ENCODE measurements at places on chromosomes 6 and 20. TPM values are rescaled to one million over a fixed set of nuclear protein-coding genes. Genes with fewer than 3 reads are reported as not detected.

DNA sequence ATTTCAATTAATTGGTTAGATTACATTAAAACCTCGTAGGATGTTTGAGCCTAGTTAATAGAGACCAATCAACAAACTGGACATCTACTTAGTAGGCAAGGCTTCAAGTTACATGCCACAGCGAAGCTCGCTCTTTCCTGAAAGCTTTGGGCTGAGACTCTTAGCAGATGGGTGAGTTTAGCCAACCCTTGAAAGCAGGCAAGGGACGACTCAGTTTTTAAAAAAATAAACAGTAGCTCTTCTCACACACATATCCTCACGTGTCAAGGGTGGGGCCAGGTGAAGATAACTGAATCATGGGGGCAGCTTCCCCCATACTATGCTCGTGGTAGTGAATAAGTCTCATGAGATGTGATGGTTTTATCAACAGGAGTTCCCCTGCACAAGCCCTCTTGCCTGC is 775 bp downstream of the MTFR2 start:
- no peak overlapping the region for H3K4me3 ChIP-seq
- no peaks in the 10 kb centered on the region for H3K4me1 ChIP-seq
- no peak for DNase-seq
- H3K36me3 ChIP-seq = no peaks in the 10 kb centered on the region

DNA sequence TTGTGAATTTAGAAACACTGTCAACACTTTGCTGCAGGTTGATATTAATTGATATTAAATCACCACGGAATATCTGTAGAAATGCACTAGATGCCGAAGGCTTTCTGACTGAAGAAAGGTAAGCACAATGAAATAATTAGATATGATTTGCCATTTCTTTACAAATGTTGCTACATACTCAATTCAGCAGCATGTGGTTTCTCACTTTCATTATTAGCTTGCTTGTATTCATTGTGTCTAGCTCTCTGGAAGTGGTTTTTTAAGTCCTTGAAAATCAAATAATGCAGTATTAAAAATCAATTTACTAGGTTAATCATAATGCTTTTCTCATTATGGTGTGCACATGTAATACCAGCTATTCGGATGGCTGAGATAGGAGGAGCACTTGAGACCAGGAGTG is 231.3 kb upstream of the MARCKS start:
- H3K36me3 ChIP-seq = no peaks in the 10 kb centered on the region
- no peak overlapping the region for H3K4me3 ChIP-seq
- H3K4me1 ChIP-seq = no peaks in the 10 kb centered on the region
- H3K27me3 ChIP-seq = no peaks in the 10 kb centered on the region

Gene RPL10A
- total RNA-seq = 1,272 TPM

DNA sequence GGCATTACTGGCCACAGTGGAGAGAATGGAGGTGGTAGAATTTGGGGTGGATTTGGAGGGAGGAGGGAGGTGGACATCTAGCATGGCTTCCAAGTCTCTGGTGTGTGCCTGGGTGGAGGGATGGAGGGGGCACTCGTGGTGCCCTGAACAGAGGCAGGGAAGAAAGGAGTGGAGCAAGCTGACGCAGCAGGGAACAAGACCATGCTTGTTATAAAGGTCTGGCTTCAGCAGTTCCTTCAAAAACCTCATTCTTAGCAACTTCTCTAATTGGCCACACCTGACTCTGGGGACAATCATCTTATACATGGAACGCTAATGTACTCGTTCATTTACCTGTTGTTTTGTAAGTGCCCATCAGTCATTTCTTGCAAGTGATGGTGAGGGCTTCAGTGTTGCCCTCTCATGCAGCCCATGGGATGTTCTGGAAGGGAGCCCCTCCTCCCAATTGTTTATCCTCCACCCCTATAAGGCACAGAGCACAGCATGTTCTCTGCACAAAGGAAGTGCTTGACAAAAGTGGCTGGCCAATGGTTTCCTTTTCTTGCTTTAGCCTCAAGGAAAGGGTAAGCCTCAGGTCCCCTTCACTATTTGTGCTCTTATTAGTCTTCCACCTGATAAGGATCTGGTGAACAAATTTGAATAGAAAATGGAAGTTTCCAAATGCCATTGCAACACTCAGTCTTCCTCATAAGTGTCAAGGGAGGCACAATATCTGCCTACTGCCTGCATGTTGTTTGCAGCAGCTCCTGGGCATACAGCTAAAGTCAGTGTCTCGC is 39.3 kb downstream of the GFOD1 start:
- no peak overlapping the region for H3K4me3 ChIP-seq
- H3K36me3 ChIP-seq = no peaks in the 10 kb centered on the region
- no peak for DNase-seq
- H3K27me3 ChIP-seq = peaks cover 3% of the 10 kb centered on the region
- H3K27ac ChIP-seq = no peak overlapping the region
- peaks cover 18% of the 10 kb centered on the region for H3K4me1 ChIP-seq

- no peak overlapping the region for H3K4me3 ChIP-seq
- no peak overlapping the region for H3K27ac ChIP-seq
- H3K4me1 ChIP-seq = no peaks in the 10 kb centered on the region
- no peak for DNase-seq
- no peaks in the 10 kb centered on the region for H3K27me3 ChIP-seq
Observed at GRCh38 chr6:138393871-138394783, 9.9 kb upstream of the HEBP2 start.

- DNase-seq = no peak
- no peaks in the 10 kb centered on the region for H3K27me3 ChIP-seq
- no peaks in the 10 kb centered on the region for H3K36me3 ChIP-seq
- no peak overlapping the region for H3K27ac ChIP-seq
- no peaks in the 10 kb centered on the region for H3K4me1 ChIP-seq
Observed at GRCh38 chr6:14816116-14816859, 429.6 kb upstream of the JARID2 start.

DNA sequence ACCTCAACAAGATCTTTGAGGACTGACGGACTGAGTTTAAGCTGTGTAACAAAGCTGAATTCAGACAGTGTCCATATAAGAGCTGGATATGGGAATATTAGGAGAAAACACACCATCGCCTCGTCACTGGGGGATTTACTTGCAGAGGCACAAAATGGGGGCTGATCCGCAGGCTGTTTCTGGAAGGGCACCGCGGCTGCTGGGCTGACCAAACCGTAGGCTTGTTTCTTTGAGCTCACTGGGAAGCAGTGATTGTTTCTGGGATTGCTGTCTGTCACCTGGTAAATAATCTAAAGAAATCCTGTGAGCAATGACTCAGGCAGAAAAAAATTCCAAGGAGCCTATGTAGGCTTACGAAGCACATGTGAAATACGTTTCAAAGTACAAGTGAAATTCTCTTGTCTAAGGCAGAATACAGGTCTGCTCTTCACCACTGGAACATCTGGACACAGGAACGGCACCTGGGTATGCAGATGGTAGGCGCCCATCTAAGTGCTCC is 63.9 kb upstream of the MPC1 start:
- no peak overlapping the region for H3K4me3 ChIP-seq
- no peaks in the 10 kb centered on the region for H3K4me1 ChIP-seq
- no peak overlapping the region for H3K27ac ChIP-seq
- no peaks in the 10 kb centered on the region for H3K27me3 ChIP-seq
- H3K36me3 ChIP-seq = no peaks in the 10 kb centered on the region

- H3K4me3 ChIP-seq = no peak overlapping the region
- no peaks in the 10 kb centered on the region for H3K27me3 ChIP-seq
- no peaks in the 10 kb centered on the region for H3K36me3 ChIP-seq
- no peak overlapping the region for H3K27ac ChIP-seq
- H3K4me1 ChIP-seq = no peaks in the 10 kb centered on the region
Observed at GRCh38 chr20:9339708-9340107, 174.7 kb upstream of the LAMP5 start.

- no peak overlapping the region for H3K27ac ChIP-seq
- no peak overlapping the region for H3K4me3 ChIP-seq
- DNase-seq = no peak
- no peaks in the 10 kb centered on the region for H3K36me3 ChIP-seq
Observed at GRCh38 chr6:88683734-88684133, 279.7 kb downstream of the RNGTT start.

GRCh38 chr6:6547110-6547879 is 41.2 kb upstream of the LY86 start:
- no peak overlapping the region for H3K27ac ChIP-seq
- DNase-seq = peak; percentile 95
- H3K27me3 ChIP-seq = peaks cover 9% of the 10 kb centered on the region
- peak overlapping the region; percentile 47 for H3K4me3 ChIP-seq

- no peak overlapping the region for H3K4me3 ChIP-seq
- H3K4me1 ChIP-seq = peaks cover 40% of the 10 kb centered on the region
- H3K27ac ChIP-seq = peak overlapping the region; percentile 27
- H3K36me3 ChIP-seq = no peaks in the 10 kb centered on the region
Observed at GRCh38 chr6:16723826-16724225, 37.4 kb downstream of the ATXN1 start.

DNA sequence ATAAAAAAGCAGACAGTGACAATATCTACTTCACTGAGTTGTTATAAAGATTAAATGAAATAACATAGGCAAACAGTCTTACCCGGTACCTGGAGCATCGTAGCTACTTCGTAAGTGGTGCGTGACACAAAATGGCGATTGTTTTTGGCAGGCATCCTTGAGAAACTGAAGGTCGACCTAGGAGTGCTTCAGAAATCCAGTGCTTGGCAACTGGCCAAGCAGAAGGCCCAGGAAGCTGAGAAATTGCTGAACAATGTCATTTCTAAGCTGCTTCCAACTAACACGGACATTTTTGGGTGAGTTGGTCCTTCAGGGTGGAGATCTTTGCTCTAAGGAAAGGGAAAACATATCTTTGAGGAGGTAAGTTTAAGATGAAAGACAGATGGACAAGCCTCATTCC is 4.8 kb downstream of the BPIFA2 start:
- H3K36me3 ChIP-seq = no peaks in the 10 kb centered on the region
- peak; percentile 21 for DNase-seq
- H3K4me1 ChIP-seq = no peaks in the 10 kb centered on the region

- H3K27ac ChIP-seq = no peak overlapping the region
- H3K27me3 ChIP-seq = no peaks in the 10 kb centered on the region
- H3K36me3 ChIP-seq = peaks cover 8% of the 10 kb centered on the region
Observed at GRCh38 chr6:108665495-108666196, 104.9 kb downstream of the FOXO3 start.

Gene SLC22A2
- not detected for total RNA-seq

Gene OPRL1
- 3.0 TPM for total RNA-seq

DNA sequence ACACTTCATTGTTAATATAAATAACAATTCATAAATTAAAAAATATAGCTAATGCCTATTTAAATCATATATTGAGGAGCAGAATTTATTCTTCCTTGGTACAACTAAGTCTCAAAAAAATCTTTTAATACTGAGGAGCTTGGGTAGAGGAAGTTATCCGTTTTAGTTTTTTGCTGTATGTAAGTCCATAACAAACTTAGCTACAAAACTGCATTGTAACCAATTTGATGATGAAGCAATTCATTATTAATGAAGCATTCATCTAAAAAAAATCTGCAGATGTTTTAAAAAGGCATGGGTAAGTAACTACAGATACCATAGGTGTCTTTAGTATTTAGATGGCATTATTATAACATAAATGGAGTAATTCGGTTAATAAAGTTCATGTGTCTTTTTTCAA is 1.3 kb downstream of the KHDRBS2 start:
- no peaks in the 10 kb centered on the region for H3K4me1 ChIP-seq
- no peak overlapping the region for H3K27ac ChIP-seq
- no peak for DNase-seq
- H3K27me3 ChIP-seq = no peaks in the 10 kb centered on the region
- no peaks in the 10 kb centered on the region for H3K36me3 ChIP-seq

DNA sequence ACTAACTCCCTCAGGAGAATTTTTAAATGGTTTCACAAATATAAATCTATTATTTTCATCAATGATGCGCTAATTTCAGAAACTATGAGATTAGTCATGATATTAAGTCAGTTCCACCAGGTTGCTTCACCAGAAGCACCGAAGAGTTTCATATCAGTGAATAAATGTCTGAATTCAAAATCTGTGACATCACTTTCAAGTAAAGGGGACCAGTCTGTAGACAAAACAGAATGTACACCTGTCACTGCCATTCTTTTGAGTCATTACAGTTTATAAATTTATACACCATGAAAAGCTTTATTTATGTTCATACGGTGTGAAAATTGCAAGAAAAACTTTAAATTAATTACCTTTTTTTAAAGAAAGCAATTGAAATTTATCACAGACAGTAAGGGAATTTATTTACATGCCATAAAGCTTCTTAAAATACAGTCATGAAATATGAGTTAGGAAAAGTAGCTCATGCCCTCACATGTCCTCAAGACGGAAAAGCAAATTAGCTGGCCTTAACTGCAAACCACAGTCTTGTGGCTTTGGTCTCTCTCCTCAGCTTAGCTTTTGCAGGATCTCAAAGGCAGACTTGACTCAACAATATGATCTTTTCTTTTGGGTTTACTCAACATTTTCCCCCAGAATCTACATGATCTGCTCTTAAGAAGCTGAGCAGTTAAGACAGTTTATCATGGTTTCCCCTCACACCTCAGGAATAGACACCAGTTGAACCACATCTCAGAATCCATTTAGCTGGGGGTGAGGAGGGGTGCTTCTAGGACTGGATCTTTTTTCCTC is 177.7 kb upstream of the MCHR2 start:
- H3K27me3 ChIP-seq = no peaks in the 10 kb centered on the region
- no peaks in the 10 kb centered on the region for H3K36me3 ChIP-seq
- no peak for DNase-seq
- no peak overlapping the region for H3K4me3 ChIP-seq
- no peak overlapping the region for H3K27ac ChIP-seq

Gene SGK2
- total RNA-seq = 4.6 TPM

Gene RPP21
- total RNA-seq = 41.3 TPM

GRCh38 chr20:33441142-33441955 is 2.2 kb downstream of the SNTA1 start:
- H3K36me3 ChIP-seq = no peaks in the 10 kb centered on the region
- no peaks in the 10 kb centered on the region for H3K27me3 ChIP-seq
- H3K4me1 ChIP-seq = peaks cover 17% of the 10 kb centered on the region
- no peak overlapping the region for H3K27ac ChIP-seq
- H3K4me3 ChIP-seq = no peak overlapping the region
- peak; percentile 73 for DNase-seq

GRCh38 chr6:17395112-17395511 is 1.7 kb downstream of the CAP2 start:
- H3K4me3 ChIP-seq = no peak overlapping the region
- peaks cover 11% of the 10 kb centered on the region for H3K4me1 ChIP-seq
- H3K27ac ChIP-seq = no peak overlapping the region

Gene PPP1R16B
- 12.8 TPM for total RNA-seq

Gene TMEM151B
- total RNA-seq = 0.71 TPM

All from adrenal gland (tissue), 19 donors.